ENCODE measurements at places on chromosomes 5 and 9.

GRCh38 chr9:136254381-136255165 lies 9.0 kb upstream of the QSOX2 start:
- no peak for DNase-seq

GRCh38 chr9:131807144-131807983 lies 67.5 kb upstream of the RAPGEF1 start:
- no peak for DNase-seq

GRCh38 chr9:122579874-122580273 lies 3.3 kb downstream of the OR1L8 start:
- no peak for DNase-seq

- DNase-seq: no peak
These were observed 1.2 kb downstream of the GOLPH3 start for GRCh38 chr5:32172923-32173266.

DNA sequence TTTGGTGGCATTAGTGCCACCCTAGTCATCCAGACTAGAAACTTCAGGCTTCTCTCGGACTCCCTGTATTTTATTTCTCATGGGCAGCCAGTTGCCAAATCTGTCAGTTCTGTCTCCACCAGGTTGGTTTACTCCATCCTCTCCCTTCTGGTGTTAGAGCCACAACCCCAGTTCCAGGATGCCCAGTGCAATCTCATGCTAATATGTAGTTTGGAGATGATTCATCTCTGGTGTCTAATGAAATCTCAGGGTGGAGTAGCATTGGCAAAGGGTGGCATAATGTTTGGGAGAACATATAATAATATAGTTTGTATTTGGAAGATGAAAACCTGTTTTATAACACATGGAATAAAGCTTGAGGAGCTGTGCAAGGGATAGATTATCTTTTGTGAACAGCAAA lies 30.2 kb downstream of the SLC46A2 start:
- no peak for DNase-seq

GRCh38 chr9:120281665-120282064 lies 298.3 kb downstream of the CDK5RAP2 start:
- no peak for DNase-seq

DNA sequence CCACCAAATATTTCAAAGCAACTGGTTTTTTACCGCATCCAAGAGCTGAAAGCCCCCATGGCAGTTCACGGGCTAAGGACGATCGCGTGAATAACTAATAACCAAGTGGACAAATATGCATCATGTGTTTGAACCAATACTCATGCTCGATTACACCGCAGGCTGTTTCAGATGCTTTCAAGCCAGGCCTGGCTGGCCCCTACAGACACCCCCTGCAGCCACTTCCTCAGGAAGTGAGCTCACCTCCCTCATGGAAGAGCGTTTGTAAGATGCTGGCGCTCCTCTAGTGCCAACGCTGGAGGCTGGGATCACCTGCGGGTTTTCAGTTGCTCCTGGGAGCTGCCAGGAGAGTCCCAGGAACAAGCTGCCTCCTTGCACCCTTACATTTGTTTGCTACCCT lies 53.9 kb upstream of the PTCH1 start:
- DNase-seq: no peak

DNA sequence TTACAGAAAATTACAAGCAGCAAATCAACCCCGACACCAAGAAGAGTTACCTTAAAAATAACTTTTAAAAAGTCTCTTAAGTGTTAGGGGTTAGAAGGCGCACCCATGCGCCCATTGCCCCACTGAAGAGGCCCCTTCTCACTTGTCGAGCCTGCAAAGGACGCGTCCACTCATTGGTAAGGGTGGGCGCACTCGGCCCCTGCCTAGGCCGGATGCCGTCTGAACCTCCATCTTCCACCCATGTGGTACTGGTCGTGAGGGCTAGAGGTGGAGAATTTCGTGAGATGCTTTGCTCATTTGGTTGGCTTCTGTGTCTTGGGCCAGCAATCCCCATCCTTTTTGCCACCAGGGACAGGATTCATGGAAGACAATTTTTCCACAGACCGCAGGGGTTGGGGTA lies 27.5 kb upstream of the LRRC14B start:
- no peak for DNase-seq

GRCh38 chr5:119828541-119828940 lies 199.2 kb downstream of the FAM170A start:
- no peak for DNase-seq

GRCh38 chr9:128600099-128600498 lies 47.7 kb downstream of the SPTAN1 start:
- DNase-seq: no peak

GRCh38 chr5:122906768-122907167 lies 61.4 kb downstream of the SNX24 start:
- DNase-seq: no peak

GRCh38 chr5:35671541-35672295 lies 54.1 kb downstream of the SPEF2 start:
- no peak for DNase-seq

GRCh38 chr5:116320486-116320885 lies 235.7 kb downstream of the COMMD10 start:
- no peak for DNase-seq

DNA sequence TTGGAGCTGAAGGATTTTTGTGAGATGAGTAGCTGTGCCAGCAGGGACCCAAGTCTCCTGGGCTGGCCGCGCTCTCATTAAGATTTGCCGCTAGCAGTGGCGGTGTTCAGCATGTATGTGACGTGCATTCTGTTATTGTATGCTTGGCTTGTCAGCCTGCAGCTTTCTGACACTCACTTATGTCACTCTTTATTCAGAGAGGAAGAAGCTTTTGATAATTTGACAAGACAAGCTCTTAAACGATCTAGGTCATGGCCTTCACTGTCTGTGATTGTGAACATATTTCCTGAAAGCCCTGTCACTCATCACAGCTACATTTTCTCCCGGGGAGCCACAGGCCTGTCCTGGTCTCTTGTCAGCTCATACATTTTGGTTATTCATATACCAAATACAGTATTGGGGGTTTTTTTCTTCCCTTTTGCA lies 98.2 kb upstream of the GRHPR start:
- DNase-seq: no peak

DNA sequence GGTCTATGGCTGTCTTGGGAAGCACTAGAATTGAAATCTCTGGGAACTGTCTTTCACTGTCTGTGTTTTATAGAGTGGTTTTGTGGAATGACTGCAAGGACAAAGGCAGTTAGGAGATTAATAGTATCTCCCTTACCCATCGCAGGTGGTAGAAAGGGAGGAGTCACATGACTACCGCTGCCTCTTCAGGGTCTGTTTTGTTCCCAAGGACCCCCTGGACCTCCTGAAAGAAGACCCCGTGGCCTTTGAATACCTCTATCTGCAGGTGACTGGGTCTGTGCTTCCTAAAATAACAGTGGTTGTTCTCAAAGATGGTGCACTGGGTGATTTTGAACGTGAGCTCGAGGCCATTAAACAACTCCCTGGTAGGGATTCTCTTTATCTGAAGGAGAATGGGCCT lies 22.8 kb upstream of the TRMT10B start:
- no peak for DNase-seq

DNA sequence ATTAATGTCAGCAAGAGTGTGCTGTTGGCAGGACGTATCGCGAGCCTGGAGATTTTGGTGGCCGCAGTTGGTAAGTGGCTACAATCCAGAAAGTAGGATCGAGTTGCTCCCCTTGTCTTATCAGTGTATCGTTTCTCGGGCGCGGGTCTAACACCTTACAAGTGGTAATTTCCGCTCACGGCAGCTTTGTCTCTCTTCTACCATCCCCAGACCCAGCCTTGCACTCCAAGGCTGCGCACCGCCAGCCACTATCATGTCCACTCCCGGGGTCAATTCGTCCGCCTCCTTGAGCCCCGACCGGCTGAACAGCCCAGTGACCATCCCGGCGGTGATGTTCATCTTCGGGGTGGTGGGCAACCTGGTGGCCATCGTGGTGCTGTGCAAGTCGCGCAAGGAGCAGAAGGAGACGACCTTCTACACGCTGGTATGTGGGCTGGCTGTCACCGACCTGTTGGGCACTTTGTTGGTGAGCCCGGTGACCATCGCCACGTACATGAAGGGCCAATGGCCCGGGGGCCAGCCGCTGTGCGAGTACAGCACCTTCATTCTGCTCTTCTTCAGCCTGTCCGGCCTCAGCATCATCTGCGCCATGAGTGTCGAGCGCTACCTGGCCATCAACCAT lies 1.1 kb downstream of the PTGER4 start:
- peak; percentile 16 for DNase-seq

DNA sequence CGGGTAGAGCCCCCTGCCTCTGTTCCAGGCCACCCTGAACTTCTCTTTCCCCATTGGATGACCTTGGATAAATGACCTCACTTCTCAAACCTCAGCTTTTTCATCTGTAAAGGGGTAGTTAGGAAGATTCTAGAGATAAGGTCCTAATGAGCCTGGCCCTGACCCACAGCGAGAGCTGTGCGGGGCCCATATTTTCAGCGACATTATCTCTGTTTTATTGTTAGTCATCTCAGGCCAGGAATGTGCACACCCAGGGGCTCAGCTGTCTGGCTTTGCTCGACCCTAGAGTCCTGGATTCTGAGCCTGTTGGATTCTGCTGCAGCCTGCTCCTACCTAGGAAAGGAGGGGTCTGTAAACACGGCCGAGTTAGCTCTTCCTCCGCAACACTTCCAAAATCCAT lies 81.2 kb upstream of the LMX1B start:
- no peak for DNase-seq

DNA sequence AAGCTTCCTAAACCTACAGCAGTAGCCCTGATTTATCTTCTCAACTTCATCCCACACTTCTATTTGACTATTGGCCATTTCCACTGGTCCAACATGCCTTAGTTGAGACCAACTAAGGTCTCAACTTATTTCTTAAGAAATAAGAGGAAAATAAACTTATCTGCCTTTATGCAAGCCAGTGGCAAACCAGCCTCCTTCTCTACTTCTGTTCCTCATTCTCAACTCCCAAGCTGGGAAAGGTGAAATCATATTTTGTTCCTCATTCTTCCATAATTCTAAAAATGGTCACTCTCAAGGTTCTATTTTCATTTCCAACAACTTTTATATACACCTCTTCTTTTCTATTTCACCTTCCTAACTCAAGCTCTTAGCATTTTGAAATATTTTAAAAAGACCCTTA lies 149.6 kb upstream of the C9orf72 start:
- no peak for DNase-seq

DNA sequence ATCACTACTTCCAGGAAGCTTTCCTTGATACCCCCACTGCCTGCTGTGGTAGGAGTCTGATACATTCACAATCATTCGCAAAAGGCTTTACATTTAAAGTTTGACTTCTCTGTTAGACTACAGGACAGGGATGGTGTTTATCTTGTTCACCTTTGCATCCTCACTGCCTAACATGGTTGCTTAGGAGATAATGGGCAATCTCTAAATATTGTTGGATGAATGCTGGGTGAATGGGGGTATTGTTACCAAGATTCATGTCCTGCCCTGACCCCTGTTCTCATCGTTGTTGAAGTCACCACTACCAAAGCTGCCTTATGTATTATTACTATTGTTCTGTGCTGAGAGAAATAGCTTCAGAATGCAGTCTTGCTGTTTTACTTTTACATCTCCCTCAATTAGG lies 7.7 kb upstream of the TMEFF1 start:
- DNase-seq: no peak

GRCh38 chr9:117184173-117184572 lies 230.7 kb downstream of the ASTN2 start:
- no peak for DNase-seq

GRCh38 chr5:172733974-172734346 lies 37.0 kb downstream of the DUSP1 start:
- no peak for DNase-seq
